ENCODE measurements at places on chromosomes 6 and 20. TPM values are rescaled to one million over a fixed set of nuclear protein-coding genes. Genes with fewer than 3 reads are reported as not detected.

- H3K27ac ChIP-seq = no peak overlapping the region
- H3K4me3 ChIP-seq = no peak overlapping the region
- peaks cover 1% of the 10 kb centered on the region for H3K27me3 ChIP-seq
These were observed 11.5 kb upstream of the SSR1 start for GRCh38 chr6:7324520-7324919.

GRCh38 chr6:127589135-127589534, 12.2 kb downstream of the C6orf58 start:
- H3K27me3 ChIP-seq = no peaks in the 10 kb centered on the region
- H3K36me3 ChIP-seq = no peaks in the 10 kb centered on the region
- no peak overlapping the region for H3K4me3 ChIP-seq
- peaks cover 3% of the 10 kb centered on the region for H3K4me1 ChIP-seq

- H3K27ac ChIP-seq = no peak overlapping the region
- no peak for DNase-seq
- H3K4me1 ChIP-seq = no peaks in the 10 kb centered on the region
- no peaks in the 10 kb centered on the region for H3K36me3 ChIP-seq
- no peak overlapping the region for H3K4me3 ChIP-seq
These were observed 34.8 kb upstream of the NCOA3 start for GRCh38 chr20:47466704-47467459.

Gene RIPPLY2
- total RNA-seq = not detected

DNA sequence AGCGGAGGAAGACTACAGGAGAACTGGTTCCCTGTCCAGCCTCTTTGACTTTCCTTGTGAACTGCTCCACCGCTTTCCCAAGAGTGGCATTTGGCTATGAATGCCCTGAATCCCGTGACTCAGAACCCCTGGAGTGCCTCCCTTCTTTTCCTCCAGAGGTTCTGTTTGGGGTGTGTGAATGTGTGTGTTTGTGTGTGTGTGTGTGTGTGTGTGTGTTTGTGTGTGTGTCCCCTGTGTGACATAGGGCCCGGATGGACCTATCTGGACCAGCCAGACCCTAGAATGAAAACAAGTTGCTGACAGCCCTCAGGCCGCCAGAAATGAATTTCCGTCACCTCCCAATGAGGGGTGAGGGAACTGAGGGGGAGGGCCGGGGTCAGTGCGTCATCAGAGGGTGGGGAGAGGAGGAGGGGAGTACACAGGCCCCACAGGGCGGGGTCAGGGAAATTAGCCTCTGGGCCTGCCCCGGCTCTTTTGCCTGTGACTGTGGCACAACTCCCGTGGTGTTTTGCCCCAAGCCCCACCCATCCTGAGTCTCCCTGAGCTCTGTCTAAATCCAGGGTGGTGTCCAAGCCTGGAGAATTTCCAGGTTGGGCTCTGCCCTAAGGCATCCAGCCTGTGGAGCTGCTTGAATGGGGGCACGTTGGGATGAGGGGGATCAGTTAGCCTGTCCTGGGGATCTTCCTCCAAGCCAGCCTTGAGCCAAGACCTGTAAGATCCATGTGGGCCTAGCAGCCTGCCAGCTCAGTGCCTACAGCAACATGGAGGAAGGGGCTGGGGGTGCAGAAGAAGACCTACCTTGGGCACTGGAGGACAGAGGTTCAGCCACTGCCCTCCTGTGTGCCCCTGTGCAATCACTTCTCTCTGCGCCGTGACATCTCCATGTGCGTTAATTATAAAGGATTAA, 15.2 kb upstream of the MRPS18A start:
- peak overlapping the region; percentile 59 for H3K4me3 ChIP-seq
- peak; percentile 72 for DNase-seq
- peaks cover 2% of the 10 kb centered on the region for H3K27me3 ChIP-seq
- peak overlapping the region; percentile 90 for H3K27ac ChIP-seq

DNA sequence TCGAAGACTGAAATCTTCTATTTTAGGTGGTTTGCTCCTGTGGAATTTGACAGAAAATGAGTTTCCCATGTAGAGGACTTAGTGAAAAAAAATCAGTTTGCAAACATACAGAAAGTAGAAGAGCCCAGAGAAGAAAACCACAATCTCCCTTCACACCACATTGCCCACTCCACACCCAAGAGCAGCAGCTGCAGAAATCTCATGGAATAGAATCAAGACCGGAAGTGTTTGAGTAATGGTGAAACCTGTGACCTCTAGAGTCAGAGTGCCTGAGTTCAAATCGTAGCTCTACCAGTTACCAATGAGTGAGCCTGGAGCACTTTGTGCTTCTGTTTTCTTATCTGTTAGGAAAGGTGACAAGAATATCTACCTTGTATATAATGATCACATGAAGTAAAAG, 4.6 kb downstream of the SIRPG start:
- H3K36me3 ChIP-seq = no peaks in the 10 kb centered on the region
- H3K27ac ChIP-seq = no peak overlapping the region
- no peak for DNase-seq

Gene SNX21
- 11.9 TPM for total RNA-seq

GRCh38 chr6:11654876-11655275, 117.3 kb downstream of the TMEM170B start:
- H3K27ac ChIP-seq = peak overlapping the region; percentile 70
- peaks cover 55% of the 10 kb centered on the region for H3K4me1 ChIP-seq
- H3K36me3 ChIP-seq = no peaks in the 10 kb centered on the region
- H3K27me3 ChIP-seq = peaks cover 8% of the 10 kb centered on the region
- no peak overlapping the region for H3K4me3 ChIP-seq
- DNase-seq = no peak

Gene FGD2
- 0.10 TPM for total RNA-seq

DNA sequence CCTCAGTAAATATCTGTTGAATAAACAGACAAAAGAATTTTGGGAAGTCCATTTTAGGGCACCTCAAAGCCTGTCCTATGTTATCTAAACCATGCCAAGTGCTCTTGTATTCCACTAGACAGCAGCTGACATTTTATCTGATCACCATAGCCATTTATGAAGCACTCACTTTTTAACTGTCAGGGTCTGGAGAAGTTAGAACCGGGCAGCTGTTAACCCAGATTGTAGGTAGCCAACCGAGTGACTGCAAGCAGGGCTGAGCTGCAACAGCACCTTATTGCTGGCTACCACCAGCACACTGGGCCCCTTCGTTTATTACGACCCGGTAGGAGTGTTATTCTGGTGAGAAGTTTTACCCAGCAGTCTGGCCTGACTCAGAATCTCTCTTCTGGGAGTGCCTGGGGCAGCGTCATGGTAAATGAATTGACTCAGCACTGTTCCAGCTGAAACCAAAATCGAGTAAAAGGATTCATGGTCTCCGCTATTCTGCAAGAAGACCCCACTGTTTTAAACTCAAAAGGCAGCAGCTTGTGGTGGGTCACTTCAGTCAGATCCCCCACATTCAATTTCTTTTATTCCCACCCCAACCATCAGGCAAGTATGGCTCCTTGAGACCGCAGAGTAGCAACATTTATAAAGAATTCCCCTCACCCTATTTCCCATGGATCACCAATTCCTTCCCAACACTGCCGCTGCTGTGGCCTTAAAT, 1.7 kb downstream of the UBE2V1 start:
- H3K36me3 ChIP-seq = peaks cover 15% of the 10 kb centered on the region
- H3K4me1 ChIP-seq = peaks cover 68% of the 10 kb centered on the region
- no peak for DNase-seq
- peak overlapping the region; percentile 97 for H3K4me3 ChIP-seq

DNA sequence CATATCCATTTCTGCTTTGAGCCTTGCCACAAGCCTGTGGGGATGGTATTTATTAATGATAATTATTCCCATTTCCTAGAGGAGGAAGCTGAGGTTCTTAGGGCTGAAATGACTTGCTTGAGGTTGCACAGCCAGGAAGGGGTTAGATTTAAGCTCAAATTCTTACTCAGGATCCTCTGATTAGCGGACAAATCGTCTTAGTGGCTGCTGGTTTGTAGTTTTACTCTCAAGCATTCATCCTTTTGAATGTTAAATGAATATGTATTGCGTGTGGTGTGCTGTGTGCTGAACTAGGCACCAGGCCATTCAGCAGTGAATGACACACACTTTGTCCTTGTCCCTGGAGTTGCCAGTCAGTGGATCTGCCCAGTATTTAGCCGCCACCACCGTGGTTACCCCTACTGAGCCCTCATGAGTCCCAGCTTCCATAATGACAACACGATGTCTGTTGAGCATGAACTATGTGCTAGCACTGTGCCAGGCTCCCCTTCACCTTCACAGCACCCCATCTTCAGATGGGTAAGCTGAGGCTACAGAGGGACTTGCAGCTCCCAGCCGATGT, 10.0 kb downstream of the PACSIN1 start:
- no peak for DNase-seq
- peaks cover 4% of the 10 kb centered on the region for H3K27me3 ChIP-seq
- H3K4me1 ChIP-seq = no peaks in the 10 kb centered on the region
- H3K27ac ChIP-seq = no peak overlapping the region
- H3K4me3 ChIP-seq = no peak overlapping the region

GRCh38 chr20:52590100-52590499, 382.1 kb upstream of the TSHZ2 start:
- no peak for DNase-seq
- H3K27ac ChIP-seq = no peak overlapping the region
- no peaks in the 10 kb centered on the region for H3K4me1 ChIP-seq
- H3K4me3 ChIP-seq = no peak overlapping the region

- H3K27ac ChIP-seq = no peak overlapping the region
- H3K4me1 ChIP-seq = no peaks in the 10 kb centered on the region
- DNase-seq = no peak
- no peaks in the 10 kb centered on the region for H3K36me3 ChIP-seq
- no peaks in the 10 kb centered on the region for H3K27me3 ChIP-seq
- no peak overlapping the region for H3K4me3 ChIP-seq
These were observed 57.3 kb downstream of the DLL1 start for GRCh38 chr6:170233286-170234205.

Gene SLC13A3
- total RNA-seq = 0.90 TPM

DNA sequence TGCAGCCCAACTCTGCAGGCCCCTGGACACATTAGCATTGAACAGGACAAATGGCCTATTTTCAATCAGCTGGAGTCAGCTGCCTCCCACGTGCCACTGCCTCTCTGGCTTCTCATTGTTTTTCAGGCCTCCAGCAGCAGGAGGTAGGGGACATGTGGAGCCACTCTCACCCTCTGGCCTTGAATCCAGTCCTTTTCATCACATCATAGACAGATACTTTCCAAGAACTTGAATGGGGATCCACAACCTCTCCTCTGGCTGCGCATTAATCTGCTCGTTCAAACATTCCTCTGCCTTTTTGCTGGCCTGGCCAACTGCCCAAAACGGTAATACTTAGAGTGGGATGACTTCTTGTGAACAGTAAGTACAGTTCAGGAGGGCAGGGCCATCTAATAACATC, 592.3 kb downstream of the PKHD1 start:
- H3K27ac ChIP-seq = no peak overlapping the region
- H3K27me3 ChIP-seq = no peaks in the 10 kb centered on the region
- no peak for DNase-seq
- H3K4me3 ChIP-seq = no peak overlapping the region
- no peaks in the 10 kb centered on the region for H3K36me3 ChIP-seq

DNA sequence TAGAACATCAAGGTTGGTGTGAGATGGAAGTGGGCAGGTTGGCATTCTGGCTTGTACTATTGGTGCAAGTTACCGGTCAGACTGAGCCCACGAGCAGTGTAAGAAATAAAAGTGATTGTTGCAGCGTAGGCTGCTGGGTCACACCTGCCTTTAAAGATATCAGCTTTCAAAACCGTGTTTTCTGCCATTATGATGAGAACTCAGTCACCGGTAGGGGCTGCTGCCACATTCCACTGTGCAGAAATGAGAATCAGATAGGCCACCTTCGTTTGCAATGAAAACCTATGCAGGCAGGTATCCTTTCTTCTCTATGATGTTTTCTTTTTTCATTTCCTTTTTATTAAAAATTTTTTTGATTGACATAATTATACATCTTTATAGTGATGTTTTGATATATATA, 168.5 kb downstream of the MYLK4 start:
- H3K36me3 ChIP-seq = peaks cover 8% of the 10 kb centered on the region
- peaks cover 46% of the 10 kb centered on the region for H3K4me1 ChIP-seq
- H3K27ac ChIP-seq = no peak overlapping the region

DNA sequence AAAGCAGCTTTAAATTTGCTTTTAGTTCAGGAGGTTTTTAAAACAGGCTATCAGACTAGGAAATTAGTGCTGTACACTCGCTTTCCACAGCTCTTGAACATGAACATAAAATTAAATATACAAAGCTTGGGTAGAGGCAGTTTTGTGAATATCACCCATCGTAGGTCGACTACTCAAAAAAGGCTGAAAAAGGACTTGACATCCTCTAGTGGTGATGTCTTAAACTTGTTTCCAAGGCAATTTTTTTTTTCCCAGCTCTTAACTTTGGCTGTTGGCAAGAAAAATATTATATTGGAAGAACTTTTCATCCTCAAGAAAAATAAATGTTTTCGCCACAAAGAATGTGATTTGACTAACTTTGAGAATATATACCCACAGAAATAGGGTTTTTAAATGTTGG, 2.9 kb downstream of the MAP7 start:
- H3K27ac ChIP-seq = no peak overlapping the region
- DNase-seq = no peak
- H3K4me1 ChIP-seq = peaks cover 4% of the 10 kb centered on the region
- no peaks in the 10 kb centered on the region for H3K36me3 ChIP-seq
- no peak overlapping the region for H3K4me3 ChIP-seq
- peaks cover 10% of the 10 kb centered on the region for H3K27me3 ChIP-seq

DNA sequence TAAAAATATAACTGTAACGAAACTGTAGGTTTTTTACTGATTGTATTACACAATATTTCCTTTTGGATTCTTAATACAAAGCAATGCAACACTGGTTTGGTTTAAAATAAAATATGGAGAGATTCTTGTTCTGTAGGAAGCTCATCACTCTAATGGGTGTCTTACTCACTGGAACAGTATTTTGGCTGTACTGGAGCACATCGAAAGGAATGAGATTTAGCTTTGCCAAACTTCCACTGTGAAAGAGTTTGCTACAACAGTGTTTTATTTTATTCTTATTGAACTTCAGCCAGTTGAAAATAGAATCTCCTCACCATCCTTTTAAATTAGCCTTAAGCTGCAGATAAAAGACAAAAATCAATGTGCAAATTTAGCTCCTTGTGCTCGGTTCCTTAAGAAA, 230.7 kb upstream of the QKI start:
- peaks cover 13% of the 10 kb centered on the region for H3K4me1 ChIP-seq
- no peak overlapping the region for H3K4me3 ChIP-seq
- peaks cover 3% of the 10 kb centered on the region for H3K27me3 ChIP-seq
- DNase-seq = no peak
